A549 treated with CpdA at 1 μM for 4 hours (cell line): ENCODE measurements at places on chromosomes 1 and 21. TPM values are rescaled to one million over a fixed set of nuclear protein-coding genes. Genes with fewer than 3 reads are reported as not detected.

Gene UBL4B
- total RNA-seq = not detected in 5 replicates

Gene FAM163A
- total RNA-seq = not detected in 5 replicates

Gene LEFTY1
- total RNA-seq = 0.19 to 0.41 TPM (median 0.28 TPM) in 4 of 5 replicates, not detected in the other

Gene LAMB3
- total RNA-seq = 20.1 to 24.5 TPM (median 21.1 TPM) in 5 replicates

Gene AMY1C
- not detected in 5 replicates for total RNA-seq

Gene OR2T35
- total RNA-seq = not detected in 5 replicates

Gene RIPK4
- total RNA-seq = 11.2 to 14.7 TPM (median 12.2 TPM) in 5 replicates

Gene RGS2
- total RNA-seq = 15.3 to 22.5 TPM (median 18.2 TPM) in 5 replicates

Gene REN
- not detected in 5 replicates for total RNA-seq

Gene TMPRSS3
- 0.09 to 0.52 TPM (median 0.37 TPM) in 4 of 5 replicates, not detected in the other for total RNA-seq

Gene ARMH1
- total RNA-seq = 0.48 to 1.1 TPM (median 0.66 TPM) in 5 replicates

Gene LMX1A
- total RNA-seq = not detected in 5 replicates

Gene KRTAP7-1
- total RNA-seq = not detected in 5 replicates

Gene CBR3
- total RNA-seq = 13.2 to 16.8 TPM (median 15.4 TPM) in 5 replicates

Gene OVAAL
- 0.05 to 0.19 TPM in 2 of 5 replicates, not detected in the others for total RNA-seq

Gene CRABP2
- 9.5 to 13.7 TPM (median 12.0 TPM) in 5 replicates for total RNA-seq

Gene MMEL1
- total RNA-seq = 0.11 to 0.35 TPM in 2 of 5 replicates, not detected in the others

Gene PRRX1
- 0.03 TPM in 2 of 5 replicates, not detected in the others for total RNA-seq

Gene LORICRIN
- not detected in 5 replicates for total RNA-seq

Gene B3GALT2
- total RNA-seq = not detected in 5 replicates

Gene ADAMTS1
- total RNA-seq = 0.06 to 0.16 TPM (median 0.15 TPM) in 5 replicates

Gene CATSPERE
- total RNA-seq = 0.05 to 0.27 TPM (median 0.09 TPM) in 4 of 5 replicates, not detected in the other

Gene GCSAML
- not detected in 5 replicates for total RNA-seq

Gene RCSD1
- 0.07 to 0.15 TPM (median 0.09 TPM) in 4 of 5 replicates, not detected in the other for total RNA-seq

Gene CAMK1G
- 0.22 to 0.50 TPM (median 0.43 TPM) in 5 replicates for total RNA-seq

Gene NBPF4
- total RNA-seq = 0.13 to 0.24 TPM (median 0.18 TPM) in 5 replicates

Gene LCE2B
- not detected in 5 replicates for total RNA-seq

Gene ERRFI1
- 48.9 to 65.6 TPM (median 55.4 TPM) in 5 replicates for total RNA-seq

Gene CNR2
- total RNA-seq = not detected in 5 replicates

Gene OLIG2
- not detected in 5 replicates for total RNA-seq

Gene CD247
- total RNA-seq = 0.19 to 0.38 TPM (median 0.29 TPM) in 3 of 5 replicates, not detected in the others

Gene OPRD1
- 0.02 to 0.06 TPM (median 0.04 TPM) in 4 of 5 replicates, not detected in the other for total RNA-seq

Gene PLA2G2C
- not detected in 5 replicates for total RNA-seq

Gene NPR1
- 0.80 to 1.2 TPM (median 0.95 TPM) in 5 replicates for total RNA-seq

Gene PRR9
- not detected in 5 replicates for total RNA-seq

Gene TNFRSF8
- total RNA-seq = 0.07 to 0.10 TPM (median 0.09 TPM) in 4 of 5 replicates, not detected in the other

Gene HSPB7
- not detected in 5 replicates for total RNA-seq

Gene CFHR5
- not detected in 5 replicates for total RNA-seq

Gene TTC24
- not detected in 5 replicates for total RNA-seq

Gene LINGO4
- total RNA-seq = not detected in 5 replicates

Gene IKBKE
- 7.4 to 9.5 TPM (median 8.8 TPM) in 5 replicates for total RNA-seq

Gene ZSWIM5
- 0.45 to 0.87 TPM (median 0.58 TPM) in 5 replicates for total RNA-seq

Gene BLACAT1
- total RNA-seq = not detected in 5 replicates

Gene GPR61
- not detected in 5 replicates for total RNA-seq

Gene ARID1A
- total RNA-seq = 29.7 to 33.9 TPM (median 32.5 TPM) in 5 replicates

Gene LCE3E
- not detected in 5 replicates for total RNA-seq

Gene TCHH
- total RNA-seq = 0.14 to 0.24 TPM (median 0.19 TPM) in 5 replicates

Gene FCER1G
- total RNA-seq = 0.18 TPM in 1 of 5 replicates, not detected in the others

Gene KCNJ9
- 0.06 TPM in 1 of 5 replicates, not detected in the others for total RNA-seq

Gene FASLG
- total RNA-seq = not detected in 5 replicates

Gene KCNK1
- 14.3 to 20.3 TPM (median 18.1 TPM) in 5 replicates for total RNA-seq

Gene PRAMEF2
- not detected in 5 replicates for total RNA-seq

Gene ZNF683
- total RNA-seq = not detected in 5 replicates

Gene BRINP3
- total RNA-seq = not detected in 5 replicates
